ENCODE measurements at places on chromosomes 5 and 9.

GRCh38 chr5:123557907-123558306 is 45.9 kb downstream of the CSNK1G3 start:
- DNase-seq: no peak

DNA sequence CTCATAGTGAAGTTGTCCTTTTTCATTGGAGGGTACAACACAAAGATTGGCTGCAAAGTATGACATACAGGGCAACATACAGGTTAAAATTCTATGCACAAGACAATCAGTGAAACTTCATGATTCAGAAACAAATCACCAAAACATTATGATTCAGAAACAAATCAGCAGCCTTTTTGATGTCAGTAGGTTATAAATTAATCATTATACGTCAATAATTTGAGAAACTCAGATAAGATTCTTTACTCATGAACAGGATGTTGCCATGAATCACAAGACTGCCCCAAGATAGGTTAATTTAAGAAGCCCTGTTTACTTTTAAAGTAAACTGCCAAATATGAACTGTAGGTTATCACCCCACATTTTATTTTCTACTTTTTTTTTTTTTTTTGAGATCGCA is 62.2 kb upstream of the IL33 start:
- no peak for DNase-seq

- no peak for DNase-seq
Observed at GRCh38 chr9:2138646-2139045, 123.5 kb downstream of the SMARCA2 start.

GRCh38 chr9:71608021-71608420 is 160.3 kb downstream of the CEMIP2 start:
- DNase-seq: no peak
